Skeletal muscle cell (primary cell): ENCODE measurements at places on chromosomes 4 and X.

- peak; percentile 59 for DNase-seq
These were observed 127.2 kb downstream of the ARHGEF9 start for GRCh38 chrX:63657821-63658220.

DNA sequence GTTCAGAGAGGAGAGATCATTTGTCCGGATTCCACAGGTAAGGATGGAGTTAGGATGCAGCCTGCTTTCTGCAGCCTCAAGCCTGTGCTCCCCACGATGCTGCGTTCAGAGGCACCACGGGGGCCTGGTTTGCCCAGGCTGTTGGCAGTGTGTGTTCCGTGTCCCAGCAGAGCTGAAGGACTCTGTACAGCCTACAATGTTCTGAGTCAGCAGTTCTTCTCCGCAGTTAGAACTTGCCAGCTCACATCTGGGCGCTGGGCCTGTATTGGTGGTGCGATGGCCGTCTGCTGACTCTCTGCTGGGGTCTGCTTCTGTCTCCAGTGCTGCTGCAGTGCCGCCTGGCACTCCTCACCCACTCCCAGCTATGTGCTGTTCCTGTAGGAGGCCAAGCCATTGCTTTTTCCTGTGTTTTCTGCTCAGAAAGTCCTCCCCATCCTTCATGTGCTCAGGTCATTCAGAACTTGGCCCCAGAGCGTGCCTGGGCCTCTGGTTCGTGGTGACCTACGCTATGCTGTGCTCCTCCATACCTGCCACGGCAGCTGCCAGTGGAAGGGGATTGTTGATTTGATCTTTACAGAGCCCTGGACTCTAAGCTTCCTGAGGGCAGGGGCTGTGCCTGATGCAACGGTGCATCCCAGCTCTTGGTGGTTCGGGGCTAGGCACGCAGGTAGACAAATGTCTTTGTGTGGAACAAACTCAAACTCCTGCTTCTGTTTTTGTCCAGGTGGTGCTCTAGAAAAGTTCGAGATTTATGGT is 42.6 kb upstream of the TADA2B start:
- no peak for DNase-seq

- DNase-seq: no peak
These were observed 6.7 kb upstream of the HSD17B10 start for GRCh38 chrX:53440621-53441517.

- DNase-seq: no peak
These were observed 135.4 kb upstream of the FRMPD4 start for GRCh38 chrX:12002876-12003275.

- DNase-seq: no peak
These were observed 1472.0 kb downstream of the FAM133A start for GRCh38 chrX:95145848-95146490.

GRCh38 chr4:164824581-164824980 is 52.4 kb upstream of the APELA start:
- DNase-seq: no peak

DNA sequence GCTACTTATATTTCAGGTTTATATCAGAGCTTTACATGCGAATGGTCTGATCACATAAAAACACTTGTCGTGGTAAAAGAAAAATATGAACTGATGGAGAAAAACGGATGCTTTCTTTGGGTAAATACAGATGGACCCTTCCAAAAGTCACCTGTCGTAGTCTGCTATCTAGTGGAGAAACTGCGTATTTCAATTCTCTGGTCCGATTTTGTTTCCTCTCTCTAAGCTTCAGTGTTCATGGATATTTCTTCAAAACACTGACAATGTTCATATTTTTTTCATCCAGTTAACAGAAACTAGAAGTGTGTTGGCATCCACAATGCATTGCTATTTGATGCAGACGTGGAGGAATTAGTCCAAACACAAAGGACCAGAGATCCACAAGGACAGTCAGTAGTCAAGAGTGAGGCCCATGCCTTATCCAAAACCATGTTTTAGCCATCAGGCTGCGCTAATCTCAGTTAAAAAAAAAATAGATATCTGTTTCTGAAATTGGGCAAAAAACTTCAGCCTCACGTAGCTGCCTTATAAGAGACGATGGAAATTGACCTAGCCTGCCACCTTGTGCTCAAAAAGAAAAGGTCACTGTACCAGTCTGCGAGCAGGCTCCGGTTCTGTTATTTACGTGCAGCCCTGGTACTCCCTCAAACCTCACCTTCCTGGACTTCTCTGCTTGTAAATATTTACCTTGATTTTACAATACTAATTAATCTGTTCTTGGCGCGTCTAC is 16.0 kb downstream of the MEPE start:
- DNase-seq: no peak

DNA sequence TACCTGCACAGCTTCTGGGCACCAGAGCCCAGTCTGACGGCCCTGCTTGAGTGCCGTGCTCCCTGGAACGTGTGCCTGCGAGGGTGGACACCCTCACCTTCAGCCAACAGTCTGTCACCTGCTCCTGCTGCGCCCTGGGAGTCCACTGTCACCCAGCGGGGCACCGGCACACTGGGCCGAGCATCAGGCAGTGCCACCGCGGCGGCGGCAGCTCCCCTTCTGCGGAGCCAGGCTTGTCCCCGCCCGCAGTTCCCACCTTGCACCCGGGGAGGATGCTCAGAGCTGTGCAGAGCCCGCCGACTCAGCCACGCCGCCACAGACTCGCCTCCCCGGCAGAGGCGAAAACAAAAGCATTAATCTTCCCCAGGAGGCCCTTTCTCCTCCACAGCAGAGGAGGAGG is 86.8 kb downstream of the ABLIM2 start:
- no peak for DNase-seq

DNA sequence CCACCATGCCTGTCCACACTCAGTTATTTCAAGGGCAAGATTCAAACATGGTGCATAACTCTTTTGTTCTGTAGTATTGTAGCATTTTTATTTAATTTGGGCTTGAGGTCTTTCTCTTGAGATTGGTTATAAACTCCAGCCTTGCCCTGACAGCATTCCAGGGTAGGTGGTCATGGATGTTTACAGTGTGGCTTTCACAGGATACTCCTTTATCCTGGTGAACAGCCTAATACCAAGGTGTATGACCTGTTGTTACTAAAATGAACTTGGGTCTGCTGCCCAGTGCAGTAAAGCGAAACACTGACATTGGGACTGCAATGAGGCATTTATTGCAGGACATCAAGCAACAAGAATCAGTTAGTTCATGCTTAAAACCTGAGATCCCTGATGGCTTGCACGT is 434.8 kb downstream of the ANKRD50 start:
- DNase-seq: no peak

DNA sequence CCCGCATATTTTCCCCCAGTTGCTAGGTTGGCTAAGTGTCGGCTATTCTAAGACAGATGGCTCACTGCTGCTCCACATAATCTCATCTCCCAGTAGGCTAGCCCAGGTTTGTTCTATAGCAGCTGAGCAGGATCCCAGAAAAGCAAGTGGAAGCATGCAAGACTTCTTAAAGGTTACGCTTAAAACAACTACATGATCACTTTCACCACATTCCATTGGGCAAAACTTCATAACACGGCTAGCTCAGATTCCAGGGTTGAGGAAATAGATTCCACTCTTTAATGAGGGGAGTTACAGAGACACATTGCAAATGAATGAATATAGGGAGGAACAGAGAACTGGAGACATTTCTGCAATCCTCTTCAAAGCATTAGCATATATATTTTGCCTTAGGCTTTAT is 12.9 kb upstream of the RAB33B start:
- no peak for DNase-seq

DNA sequence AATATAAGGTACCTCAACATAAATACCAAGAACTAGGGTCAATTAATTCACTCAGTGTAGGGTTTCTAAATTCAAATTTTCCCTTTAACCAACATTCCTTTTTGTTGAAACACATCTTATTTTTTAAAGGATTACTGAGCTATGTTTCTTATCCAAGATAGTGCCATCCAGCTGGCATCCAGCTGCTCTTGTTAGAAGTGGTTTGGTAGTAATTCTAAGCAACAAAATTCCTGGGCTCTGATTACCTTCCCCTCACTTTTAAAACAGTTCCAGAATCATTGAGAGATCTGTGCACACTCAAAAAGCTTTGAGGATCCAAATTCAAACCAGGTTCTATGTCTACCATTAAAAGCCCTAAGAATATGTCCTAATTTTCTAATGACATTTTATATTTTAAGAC is 583.7 kb downstream of the TRIML1 start:
- DNase-seq: no peak

GRCh38 chrX:43655151-43656004 is 721 bp upstream of the MAOA start:
- DNase-seq: no peak

DNA sequence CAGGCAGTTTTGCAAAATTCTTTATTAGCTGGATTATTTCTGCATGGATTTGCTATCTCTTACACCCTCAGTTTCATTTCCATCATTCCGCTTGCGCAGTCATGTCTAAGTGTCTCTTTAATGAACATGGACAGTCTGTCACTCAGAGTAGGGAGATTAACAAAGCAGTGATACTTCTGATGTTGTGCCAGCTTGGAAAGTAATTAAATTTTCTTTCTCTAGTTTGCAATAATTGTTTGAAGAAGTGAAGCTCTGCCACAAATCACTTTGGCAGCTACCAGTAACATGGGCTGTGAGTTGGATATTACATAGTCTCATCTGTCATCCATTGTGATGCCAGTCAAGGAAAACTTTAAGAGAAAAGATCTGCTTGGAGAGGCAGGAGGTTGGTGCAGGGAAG is 324.8 kb upstream of the NWD2 start:
- no peak for DNase-seq

GRCh38 chr4:53688186-53688790 is 97.0 kb upstream of the LNX1 start:
- peak; percentile 99 for DNase-seq

DNA sequence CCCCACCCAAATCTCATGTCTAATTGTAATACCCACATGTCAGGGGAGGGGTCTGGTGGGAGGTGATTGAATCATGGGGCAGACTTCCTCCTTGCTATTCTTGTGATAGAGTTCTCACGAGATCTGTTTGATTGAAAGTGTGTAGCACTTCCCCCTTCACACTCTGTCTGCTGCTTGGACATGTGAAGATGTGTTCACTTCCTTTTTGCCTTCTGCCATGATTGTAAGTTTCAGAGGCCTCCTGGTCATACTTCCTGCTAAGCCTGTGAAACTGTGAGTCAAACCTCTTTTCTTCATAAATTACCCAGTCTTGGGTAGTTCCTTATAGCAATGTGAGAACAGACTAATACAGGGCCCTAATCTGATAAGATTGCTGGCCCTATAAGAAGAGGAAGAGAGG is 1514.8 kb downstream of the RPA4 start:
- no peak for DNase-seq

- peak; percentile 43 for DNase-seq
These were observed 85.1 kb upstream of the SHOX start for GRCh38 chrX:545452-545885.

DNA sequence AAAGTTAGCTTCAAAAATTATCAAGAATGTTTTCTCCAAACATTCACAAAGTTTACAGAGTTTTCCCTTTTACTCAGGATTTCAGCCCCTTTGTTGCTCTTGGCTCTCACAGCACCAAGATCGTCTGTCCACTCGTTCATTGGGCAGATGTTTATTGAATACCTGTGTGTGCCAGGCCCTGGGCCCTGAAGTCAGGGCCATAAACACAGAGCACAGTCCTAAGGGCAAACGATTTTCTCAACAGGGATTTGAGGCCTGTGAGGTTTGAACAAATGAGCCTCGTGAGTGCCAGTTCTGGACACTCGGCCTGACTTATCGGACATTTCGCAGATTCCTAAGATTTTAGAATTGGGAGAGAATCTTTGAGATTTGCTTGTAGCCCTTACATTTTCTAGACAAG is 142.1 kb downstream of the TBL1X start:
- DNase-seq: no peak

GRCh38 chr4:40309250-40309774 is 25.8 kb upstream of the CHRNA9 start:
- DNase-seq: peak; percentile 41

- DNase-seq: no peak
These were observed 272.1 kb upstream of the AGTR2 start for GRCh38 chrX:115898382-115899001.

DNA sequence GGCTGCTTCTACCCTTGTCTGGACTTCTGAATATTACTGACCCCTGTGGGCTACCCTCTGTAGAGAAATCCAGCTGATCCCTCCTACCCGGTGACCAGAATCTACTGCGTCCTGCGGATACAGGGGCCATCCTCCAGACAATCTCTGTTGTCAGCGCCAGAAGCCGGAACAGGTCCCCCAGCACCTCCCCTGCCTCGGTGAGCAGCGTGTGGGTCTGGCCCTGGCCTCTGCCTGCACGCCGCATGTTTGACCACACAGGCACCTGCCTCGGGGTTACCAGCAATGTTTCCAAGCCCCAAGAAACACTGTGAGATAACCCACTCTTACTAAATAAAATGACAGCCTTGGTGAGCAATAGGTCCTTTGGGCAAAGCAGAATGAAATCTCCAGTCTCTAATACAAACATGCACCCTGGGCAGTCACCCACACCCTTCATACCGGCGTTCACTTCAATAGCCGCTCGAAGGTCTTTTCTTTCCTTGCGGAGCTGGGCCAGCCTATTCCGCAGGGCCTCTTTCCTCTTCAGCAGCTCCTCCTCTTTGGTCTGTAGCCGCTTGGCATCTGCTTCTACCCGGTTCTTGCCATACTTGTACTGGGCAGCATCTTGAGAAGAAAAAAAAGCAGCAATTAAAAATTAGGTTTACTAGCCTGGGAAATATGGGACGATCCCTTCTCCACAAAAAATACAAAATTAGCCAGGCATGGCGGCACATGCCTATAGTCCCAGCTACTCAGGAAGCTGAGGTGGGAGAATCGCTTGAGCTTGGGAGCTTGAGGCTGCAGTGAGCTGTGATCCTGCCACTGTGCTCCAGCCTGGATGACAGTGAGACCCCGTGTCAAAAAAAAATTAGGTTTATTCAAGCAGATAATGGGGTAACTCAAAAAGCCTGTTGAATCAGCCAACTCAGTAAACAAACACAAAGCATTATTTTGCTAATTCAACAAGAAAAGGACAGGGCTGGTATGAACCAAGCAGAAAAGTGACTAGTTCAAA is 165.1 kb downstream of the AFAP1 start:
- no peak for DNase-seq

DNA sequence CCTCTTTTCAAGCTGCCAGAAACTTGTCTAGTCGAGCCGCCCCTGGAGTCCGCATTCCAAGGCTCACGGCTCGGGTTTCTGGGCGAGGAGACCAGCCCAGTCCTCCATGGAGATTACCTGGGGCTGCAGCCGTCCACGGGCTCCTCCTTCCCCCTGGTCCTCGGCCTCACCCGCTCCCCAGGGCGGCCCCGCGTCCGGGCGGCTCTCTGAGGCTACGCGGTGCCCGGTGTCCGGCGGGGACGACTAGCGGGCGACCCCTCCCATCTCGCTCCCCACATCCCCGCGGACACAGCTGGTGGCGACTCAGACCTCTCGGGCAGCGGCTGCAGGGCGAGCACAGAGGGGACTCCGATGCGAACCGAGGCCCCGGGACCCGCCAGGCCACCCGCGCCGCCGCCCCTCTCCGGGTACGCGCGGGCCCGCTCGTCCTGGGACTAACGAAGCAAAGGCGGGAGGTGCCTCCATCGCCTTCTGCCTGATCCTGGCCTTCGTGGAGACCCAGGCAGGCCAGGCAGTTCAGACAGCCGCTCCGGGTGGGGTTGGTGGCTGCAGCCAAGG is 159.4 kb downstream of the TRAM1L1 start:
- DNase-seq: no peak

GRCh38 chr4:80540785-80541469 is 205.4 kb downstream of the CFAP299 start:
- DNase-seq: no peak

GRCh38 chr4:87819281-87819919 is 13.4 kb upstream of the MEPE start:
- peak; percentile 60 for DNase-seq
